ENCODE measurements at places on chromosomes 12 and 14.

- no peak for DNase-seq
Measured at GRCh38 chr14:23801766-23802165, 151.8 kb upstream of the DHRS4 start.

DNA sequence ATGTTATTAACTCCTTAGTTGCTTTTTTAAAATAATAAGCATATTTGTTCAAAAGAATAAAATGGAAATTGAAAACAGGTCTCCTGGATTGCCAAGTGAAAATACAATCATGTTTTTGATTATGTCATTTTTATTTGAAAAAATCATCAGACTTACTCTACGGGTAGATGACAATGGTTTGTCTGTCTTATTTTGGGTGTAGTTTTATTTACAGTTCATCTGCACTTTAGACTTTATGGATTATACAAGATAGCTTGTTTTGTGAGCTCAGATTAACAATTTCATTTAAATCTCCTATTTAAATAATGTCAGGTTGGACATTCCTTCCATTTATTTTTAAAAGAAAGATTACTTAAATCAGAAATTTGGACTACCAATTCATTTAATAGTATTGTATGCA lies 14.8 kb downstream of the TMEM260 start:
- no peak for DNase-seq

DNA sequence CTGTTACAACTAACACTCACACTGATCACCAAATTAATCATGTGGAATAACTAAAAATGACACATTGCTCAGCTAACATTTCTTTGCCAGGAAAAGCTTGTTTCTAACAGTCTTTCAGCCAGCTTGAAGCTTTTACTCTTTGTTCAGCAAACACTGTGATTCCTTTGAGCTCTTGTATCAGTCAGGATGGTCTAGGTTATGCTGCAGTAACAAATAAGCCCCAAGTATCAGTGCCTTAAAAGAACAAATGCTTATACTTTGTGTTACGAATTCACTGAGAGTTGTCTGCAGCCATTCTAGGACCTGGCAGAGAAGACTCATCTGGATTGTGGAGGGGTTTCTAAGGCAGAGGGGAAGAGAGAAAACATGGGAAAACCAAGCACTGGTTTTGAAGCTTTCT lies 47.6 kb upstream of the PIWIL1 start:
- DNase-seq: no peak

DNA sequence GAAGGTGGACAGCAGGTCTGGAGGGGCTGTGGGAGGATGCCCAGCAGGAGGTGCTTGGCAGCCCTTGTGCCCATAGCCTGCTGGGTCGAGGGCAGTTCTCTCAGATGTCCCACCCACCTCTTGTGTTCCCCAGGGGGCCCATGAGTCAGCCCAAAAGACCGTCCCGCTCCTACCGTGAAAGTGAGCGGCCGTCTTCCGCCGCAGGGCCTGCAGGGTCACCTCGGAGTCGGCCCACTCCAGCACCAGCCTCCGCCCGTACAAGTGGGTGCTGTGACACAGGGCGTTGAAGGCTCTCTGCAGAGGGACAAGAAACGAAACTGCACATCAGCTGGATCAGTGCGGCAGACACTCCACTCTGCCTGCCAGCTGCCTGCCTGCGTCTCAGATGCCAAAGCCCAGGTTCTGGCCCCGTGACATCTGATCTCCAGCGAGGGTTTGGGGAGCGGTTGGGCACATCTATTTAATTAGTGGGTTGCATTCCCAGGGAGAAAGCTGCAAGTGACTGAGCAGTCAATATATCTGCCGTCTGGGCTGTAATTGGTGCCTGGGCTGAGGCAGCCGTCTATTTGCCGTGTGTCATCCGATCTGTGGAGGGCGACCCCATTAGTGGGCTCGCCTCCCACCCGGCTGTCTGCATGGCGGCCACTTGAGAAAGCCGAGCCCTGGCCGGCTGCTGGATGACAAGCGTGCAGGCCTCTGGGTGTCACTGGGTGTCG lies 121.5 kb downstream of the RBM19 start:
- no peak for DNase-seq

DNA sequence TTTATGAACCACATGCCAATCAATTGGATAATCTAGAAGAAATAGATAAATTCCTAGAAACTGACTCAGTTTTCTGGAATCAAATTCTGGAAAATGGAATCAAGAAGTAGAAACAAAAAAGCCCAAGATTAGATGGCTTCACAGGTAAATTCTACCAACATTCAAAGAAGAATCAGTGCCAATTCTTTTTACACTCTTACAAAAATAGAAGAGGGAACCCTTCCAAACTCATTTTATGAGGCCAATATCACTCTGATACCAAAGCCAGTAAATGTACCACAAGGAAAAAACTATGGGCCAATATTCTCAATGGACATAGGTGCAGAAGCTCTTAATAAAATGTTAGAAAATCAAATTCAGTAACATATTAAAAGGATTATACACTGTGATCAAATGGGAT lies 35.7 kb upstream of the MYRFL start:
- no peak for DNase-seq

DNA sequence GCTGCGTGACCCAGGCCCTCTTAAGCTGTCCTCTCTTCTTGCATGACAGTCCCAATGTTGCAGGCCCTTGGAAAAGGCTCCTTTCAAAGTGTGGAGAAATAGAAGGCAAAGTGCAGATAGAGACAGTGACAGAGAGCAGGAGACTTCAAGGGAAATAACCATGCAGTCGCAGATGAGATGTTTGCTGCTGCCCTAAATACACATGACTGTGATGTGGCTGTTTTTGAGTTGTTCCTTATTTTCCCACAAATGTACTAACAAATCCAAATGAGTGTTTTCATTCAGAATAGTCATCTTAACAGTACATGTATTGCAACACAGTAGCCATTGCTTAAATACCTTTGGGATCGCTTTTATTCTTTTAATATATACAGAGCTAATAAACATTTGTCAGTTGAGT lies 101.6 kb downstream of the SLC15A5 start:
- DNase-seq: no peak

- DNase-seq: no peak
Measured at GRCh38 chr12:95114766-95115405, 41.5 kb upstream of the NR2C1 start.

DNA sequence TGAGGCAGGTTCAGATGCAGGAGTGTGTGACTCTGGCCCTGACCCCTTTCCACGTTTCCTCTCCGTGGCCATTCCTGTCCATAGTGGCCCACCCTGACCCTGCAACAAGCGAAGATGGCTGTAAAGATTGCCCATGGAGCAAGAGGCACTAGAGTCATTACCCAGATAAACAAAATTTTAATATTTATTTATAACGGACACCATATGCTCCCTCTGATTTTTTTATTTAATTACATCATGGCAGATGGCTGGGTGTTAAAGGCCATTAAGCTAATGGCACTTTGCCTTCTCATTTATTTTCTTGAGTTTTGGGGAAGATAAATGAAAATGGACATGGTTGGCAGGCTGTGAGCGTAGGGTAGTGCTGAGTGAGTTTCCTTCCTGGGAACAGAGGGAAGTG lies 58.7 kb downstream of the WSCD2 start:
- DNase-seq: no peak

GRCh38 chr14:60102389-60102788 lies 10.7 kb downstream of the PCNX4 start:
- no peak for DNase-seq

- DNase-seq: no peak
Measured at GRCh38 chr12:110775997-110776396, 33.3 kb upstream of the PPP1CC start.

GRCh38 chr14:61884711-61885110 lies 122.5 kb downstream of the SNAPC1 start:
- no peak for DNase-seq

DNA sequence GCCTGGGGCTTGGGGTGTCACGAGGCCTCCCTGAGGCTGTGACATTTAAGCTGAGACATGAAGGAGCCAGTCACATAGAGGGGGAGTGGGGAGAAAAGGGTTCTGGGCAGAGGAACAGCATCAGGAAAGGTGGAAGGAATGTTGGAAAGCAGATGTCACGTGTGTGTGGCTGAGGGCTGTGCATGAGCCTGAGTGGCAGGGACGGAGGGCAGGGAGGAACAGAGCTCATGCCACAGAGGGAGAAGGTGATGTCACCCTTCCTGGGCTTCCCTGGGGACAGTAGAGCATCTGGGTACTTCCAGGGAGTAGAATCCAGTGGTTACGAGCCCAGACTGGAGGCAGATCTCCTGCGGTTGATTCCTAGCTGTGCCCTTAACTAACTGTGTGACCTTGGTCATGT lies 32.0 kb upstream of the JDP2 start:
- no peak for DNase-seq

GRCh38 chr12:101772012-101772775 lies 32.9 kb upstream of the SYCP3 start:
- DNase-seq: no peak

DNA sequence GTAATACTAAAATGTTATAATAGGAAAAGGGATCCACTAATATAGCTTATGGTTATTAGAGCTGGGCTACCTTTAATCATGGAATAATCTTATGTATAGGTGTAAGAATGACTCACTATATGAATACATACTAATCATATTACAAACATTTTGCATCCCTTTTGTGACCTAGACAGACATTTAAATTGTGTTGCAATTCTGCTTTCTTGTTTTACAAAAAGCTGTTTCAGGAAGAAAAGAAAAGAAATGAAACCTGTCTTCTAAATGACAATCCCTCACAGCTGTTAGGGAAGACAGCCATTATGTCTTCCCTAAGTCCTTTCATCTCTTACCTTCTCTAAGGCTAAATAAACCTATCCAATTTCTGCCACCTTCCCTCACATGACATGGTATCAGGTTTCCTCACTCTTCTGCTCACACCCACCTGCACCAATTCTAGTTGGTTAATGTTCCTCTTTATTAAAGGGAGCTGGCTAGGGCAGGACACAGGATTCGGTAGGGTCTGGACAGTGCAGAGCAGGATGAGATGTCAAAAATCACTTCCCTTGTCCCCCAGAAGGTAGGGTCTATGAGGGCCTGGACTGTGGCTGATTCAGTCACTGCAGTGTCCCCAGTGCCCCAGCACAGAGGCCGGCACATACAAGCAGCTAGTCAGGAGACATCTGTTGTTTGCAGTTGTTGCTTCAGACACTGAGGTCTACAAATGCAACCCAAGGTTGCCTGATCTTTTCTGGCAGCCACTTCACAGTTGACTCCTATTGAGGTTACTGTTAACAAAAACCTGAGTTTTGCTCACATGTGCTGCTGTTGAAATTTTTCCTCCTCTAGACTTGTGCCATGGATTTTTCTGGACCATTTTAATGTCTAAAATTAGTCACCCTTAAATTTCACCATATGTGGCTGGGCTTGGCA lies 3.7 kb downstream of the DHRS7 start:
- no peak for DNase-seq

Measured in stimulated activated CD8-positive, alpha-beta memory T cell treated with anti-CD3 and anti-CD28 coated beads, Interleukin-15, amount 100 ng/mL, for 4 hours (primary cell).